Left lung (tissue), 14 donors: ENCODE measurements at places on chromosomes 7 and 10. TPM values are rescaled to one million over a fixed set of nuclear protein-coding genes. Genes with fewer than 3 reads are reported as not detected.

CDH23 gene
- 1.8 TPM for polyA plus RNA-seq

GRM8 gene
- polyA plus RNA-seq = not detected

DNA sequence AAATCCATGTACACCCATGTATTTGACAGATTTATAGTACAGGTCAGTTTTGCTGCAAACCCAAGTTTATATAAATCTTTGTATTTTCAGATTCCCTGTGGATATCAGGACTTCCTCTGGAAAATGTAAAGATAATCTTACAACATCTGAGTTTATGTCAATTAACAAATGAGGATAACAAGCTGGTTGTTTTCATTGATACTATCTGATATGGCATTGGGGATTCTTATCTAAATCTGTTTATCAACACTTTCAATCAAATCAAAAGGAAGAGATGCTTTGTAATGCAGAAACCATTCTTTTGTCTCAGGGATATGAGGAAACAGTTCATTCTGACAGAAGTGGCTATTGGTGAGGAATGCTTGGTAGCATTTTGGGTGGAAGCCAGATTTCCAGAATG is 64.9 kb upstream of the FAM204A start:
- no peak for DNase-seq

DNA sequence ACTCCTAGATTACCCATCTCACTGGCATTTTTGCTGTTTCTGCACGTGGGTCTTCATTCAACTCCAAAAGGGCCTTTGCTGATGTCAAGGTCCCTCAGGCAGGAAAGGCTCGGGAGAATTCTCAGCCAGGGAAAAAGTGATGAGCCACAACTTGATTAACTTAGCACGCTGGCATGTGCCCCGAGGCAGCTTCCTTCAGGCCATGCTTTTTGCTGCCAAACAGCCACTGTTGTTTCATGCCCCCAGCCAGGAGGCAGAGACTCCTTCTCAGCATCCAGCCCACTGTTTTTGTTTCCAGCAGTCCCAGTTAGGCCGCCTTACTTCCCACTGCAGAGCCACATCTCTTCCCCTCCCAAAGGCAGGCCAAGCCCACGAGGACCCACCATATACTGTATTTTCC is 266.5 kb upstream of the YAE1 start:
- DNase-seq = no peak

- no peak for DNase-seq
Observed at GRCh38 chr7:22972207-22972606, 41.7 kb downstream of the HYCC1 start.

- no peak for DNase-seq
Observed at GRCh38 chr10:80472234-80473095, 18.4 kb downstream of the TSPAN14 start.

DNA sequence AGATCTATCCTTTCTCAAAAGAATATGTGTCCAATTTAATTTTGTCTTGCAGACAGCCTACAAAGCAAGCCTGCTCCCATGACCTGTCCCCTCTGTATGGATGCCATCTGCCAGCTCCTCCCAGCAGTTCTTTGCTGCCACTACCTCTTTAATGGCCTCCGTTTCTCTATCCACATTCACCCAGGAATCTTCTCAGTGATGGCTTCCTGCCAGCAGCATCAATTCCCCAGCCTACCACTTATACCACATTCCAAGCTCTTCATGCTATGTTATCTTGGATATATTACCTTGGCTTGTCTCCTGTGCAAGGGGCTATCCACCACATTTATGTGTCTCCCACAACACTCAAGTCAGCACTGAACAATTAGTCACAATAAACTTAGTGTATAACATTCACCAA is 133.2 kb downstream of the VPS50 start:
- DNase-seq = no peak

GRCh38 chr10:74968667-74969061 is 142.3 kb downstream of the KAT6B start:
- DNase-seq = no peak

DNA sequence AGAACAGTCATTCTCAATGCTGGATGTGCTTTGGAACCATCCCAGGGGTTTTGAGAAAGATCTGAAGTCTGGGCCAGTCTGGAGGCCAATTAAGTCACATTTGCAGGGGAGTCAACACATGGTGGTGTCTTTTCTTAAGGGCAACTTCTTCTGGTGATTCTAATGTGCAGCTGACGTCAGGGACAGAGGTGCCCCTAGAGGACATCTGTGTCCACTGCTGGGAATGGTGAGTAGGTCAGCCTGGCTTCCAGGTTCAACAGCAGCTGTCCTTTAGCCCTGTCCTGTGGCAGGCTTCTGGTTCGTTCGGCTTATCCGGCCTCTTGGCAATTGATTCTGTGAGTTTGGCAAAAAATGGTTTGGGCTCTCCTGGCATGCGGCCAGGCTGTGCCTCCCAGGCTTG is 269.7 kb upstream of the HABP2 start:
- DNase-seq = no peak

GRCh38 chr7:44128721-44129582 is 5.6 kb upstream of the POLD2 start:
- DNase-seq = peak; percentile 27

DNA sequence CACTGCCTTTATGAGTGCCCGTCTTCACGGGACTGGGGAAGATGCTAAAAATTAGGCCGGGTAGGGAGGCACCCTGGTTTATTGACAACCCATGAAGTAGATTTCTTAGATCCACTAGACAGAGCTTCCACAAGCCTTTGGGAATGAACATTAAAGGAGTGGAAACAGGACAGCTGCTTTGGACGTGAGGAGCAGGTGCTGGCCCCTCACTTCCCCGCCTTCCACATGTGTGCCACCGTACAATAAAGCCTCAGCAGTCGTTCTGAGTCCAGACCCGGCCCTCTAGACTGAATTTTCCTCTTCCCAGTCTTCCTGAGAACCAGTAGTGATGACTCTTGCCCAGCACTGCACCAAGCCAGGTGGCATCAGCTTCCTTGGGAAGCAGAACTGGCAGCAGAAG is 282.4 kb downstream of the CELF2 start:
- DNase-seq = no peak

GRCh38 chr7:55649238-55649637 is 76.9 kb upstream of the VOPP1 start:
- no peak for DNase-seq

DNA sequence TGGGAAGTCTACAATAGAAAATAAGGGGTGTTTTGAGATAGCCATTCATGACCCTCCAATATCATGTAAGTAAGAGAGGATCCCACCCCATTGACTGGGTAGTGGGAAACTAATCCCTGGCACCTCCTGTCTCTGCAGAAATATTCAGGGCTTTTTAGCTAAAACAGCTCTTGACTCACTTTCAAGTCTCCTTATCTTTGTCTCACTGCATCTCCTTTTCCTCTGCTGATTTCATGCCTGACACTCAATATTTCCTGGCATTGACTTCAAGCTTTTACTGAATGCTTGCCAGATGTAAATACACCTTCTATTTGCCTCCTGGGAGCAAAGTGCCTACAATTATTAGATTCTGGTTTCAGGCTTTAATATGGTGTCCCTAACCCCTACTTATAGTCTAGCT is 57.1 kb downstream of the CHRM2 start:
- DNase-seq = no peak

DNA sequence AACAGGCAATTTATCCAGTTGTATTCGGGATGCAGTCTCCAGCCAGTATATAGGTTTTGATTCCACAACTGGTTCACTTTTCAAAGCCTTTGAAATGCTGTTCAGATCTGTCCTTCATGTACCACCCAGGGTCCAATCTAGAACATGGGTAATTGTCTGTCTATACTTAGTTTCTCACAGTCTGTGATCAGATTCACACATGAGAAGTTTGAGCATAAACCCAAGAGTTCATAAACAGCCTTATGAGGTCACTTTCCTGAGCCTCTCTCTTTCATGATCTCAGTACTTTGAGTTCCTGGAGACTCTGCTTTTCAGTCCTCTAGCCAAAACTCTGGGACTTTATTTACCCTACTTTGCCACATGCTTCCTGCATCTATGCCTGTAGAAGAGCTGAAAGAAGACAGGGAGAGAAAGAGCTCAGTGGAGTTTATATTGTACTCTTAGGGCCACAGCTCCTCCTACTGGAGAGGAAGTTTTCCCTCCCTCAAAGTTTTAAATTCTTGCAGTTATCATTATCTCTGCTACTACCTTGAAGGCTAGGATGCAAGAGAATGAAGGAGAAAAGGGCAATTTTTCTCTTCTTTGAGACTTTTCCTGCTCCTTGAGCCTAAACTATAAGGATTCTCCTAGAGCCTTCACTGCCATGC is 172.0 kb downstream of the ZEB1 start:
- no peak for DNase-seq

DNA sequence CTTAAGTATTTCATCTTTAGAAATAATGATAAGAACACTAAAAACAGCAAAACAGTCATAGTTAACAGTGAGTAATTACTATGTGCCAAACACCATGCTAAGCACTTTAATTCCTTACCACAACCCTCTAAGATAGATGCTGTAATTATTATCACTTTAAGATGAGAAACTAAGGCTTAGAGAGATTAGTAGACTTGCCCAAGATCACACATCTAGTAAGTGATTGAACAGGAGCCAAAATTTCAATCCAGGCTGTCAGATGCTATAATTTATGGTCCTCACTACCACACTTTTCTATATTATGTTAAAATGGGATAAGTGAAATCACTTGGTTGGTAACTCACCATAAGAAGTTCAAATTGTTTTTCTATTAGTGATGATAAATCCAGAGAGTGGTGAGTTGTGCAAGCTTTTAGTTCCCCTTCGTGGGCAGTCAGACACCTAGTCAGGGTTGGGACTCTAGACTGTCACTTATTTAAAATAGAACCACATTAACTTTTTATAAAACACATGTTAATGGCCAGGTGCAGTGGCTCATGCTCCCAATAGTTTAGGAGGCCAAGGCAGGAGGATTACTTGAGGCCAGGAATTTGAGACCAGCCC is 85.9 kb upstream of the GATA3 start:
- no peak for DNase-seq

DNA sequence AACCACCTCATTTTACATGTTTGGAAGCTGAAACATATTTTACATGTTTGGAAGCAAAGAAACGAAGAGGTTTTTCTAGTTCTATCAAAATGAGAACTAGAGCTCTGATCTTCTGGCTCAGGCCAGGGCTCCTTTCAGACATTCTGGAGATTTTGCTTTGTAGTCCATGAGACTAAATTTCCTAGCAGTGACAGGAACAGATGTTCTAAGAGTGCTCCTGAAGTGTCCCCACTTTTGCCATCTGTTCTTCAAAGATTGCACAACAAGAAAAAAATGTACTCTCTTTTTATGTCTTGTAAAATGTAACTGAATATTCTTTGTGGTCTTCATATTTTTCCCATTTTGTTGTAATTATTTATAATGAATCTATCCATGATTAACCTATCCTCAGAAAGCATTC is 196.4 kb upstream of the PCLO start:
- DNase-seq = no peak

GRCh38 chr7:93375603-93376002 is 143.4 kb downstream of the VPS50 start:
- DNase-seq = no peak

DNA sequence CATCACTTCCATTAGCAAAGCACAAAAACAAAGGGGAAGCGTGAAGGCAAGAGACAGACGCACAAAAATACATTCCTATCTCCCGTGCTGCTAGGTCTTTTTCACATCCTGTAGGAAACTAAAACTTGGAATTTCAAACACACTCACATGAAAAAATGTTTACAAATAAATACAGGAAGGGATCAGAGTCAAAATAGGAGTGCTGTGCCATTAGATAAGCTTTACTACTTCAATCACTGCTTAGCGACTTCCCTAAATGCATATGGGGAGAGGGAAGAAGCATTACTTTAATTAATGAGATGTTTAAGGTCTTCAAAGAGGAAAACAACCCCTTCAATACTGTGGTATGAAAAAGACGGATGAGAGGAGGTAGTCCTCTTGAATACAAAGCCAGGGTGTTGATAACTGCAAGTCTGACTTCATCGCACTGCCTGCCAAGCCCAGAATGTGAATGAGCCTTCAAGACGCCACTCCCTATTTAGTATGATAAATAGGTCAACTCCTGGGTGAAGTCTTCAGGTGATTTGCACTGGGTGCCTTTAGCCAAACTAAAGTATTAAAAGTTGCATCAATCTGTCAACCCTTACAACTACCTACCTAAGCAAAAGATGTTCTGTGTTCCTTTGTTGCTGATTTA is 13.9 kb downstream of the PARD3 start:
- DNase-seq = no peak
